Activated CD8-positive, alpha-beta memory T cell treated with anti-CD3 and anti-CD28 coated beads, Interleukin-2, amount 50 U/mL, for 48 hours (primary cell): ENCODE measurements at places on chromosomes 2 and 18.

DNA sequence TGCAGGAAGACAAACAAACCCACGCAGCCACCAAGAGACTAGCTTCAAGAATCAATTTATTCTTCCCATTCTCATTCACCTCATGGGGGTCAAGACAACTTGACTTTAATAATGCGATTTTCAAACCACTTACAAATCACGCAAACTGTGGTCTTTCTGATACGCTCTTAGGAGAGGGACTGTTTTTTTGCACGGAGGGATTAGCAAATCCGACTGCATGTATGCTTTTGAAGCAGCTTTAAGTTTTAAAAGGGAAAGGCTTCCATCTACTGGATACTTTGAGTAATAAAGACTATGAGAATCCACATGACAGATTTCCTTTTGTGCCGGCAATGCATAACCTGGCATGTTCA, 322.9 kb upstream of the KCNJ3 start:
- no peak for DNase-seq

GRCh38 chr18:64037812-64038414, 68.0 kb downstream of the SERPINB8 start:
- no peak for DNase-seq

- DNase-seq: no peak
Observed at GRCh38 chr2:236298924-236299475, 34.8 kb upstream of the ASB18 start.

DNA sequence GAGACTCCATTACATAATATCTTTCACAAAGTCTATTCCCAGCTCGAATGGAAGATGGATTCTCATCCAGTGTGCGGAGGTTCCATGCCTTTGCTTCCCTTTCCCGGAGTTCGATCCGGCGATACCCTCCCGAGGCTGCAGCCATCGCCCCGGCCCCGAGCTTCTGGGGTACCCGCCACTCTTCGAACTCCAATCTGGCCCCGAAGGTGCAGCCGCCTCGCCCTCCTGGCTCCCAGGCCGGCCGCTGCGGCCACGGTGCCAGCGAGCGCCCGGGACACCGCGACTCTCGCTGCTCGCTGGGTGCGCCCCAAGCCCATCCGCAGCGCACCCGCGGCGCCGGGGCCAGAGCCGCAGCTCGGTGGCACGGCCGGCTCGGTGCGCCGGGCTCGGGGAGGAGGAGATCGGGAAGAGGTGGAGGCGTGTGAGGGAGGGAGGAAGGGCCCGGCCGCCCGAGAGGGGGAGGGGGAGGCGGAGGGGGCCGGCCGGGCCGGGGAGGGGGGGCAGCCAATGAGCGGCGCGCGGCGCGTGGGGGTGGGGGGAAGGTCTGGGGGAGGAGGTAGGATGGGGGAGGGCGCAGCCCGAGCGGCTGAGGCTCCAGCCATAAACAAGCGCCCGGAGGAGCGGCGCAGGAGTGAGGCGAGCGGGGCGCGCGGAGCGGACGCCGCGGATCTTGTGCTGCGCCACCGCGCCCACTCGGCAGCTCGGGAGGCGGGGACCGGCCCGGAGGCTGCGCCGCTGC, at the start of gene CRIM1:
CRIM1 (plus strand) TSS at position 628 of the 739 bp plus-strand sequence. CDS start 515 bp downstream, outside the sequence.
- DNase-seq: peak; percentile 80

GRCh38 chr2:19409046-19409445, 50.6 kb upstream of the OSR1 start:
- DNase-seq: no peak

GRCh38 chr2:201978986-201979385, 54.7 kb upstream of the FZD7 start:
- no peak for DNase-seq

DNA sequence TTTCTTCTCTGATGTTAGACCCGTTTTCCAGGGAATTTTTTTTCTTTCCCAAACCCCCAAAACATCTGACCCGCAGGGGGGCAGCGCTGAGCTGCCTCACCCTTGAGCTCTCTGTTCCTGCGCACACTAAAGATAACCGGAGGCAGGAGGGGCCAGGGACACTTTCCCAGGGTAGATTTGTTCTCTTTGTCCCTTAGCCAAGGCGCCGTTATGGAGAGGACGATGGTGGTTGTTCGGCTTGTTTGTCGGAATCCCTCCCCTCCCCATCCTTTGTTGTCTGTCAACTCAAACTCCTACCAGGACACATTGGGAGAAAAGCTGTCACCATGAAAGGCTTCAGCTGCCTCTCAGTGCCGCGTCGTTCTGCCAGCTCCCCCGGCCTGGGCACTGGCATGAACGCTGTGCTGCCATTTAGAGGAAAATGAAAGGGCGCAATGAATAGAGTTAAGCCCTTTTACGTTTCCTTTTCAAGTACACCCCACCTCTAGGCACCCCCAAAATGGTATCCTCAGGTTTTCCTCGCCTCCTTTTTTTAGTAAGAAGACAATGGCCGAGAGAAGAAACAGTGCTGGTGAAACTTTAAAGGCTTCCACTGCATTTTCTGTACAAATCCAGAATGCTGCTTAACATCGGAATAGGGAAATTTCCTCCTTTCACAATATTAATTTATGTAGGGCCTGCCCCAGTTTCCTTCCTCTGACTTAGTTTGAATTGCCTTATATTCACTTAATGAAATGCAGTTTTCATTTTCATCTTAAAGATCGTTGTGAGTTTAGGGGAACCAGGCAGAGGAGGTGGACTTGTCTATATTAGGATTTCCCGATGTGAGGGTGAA, 62.1 kb downstream of the RND3 start:
- DNase-seq: no peak

DNA sequence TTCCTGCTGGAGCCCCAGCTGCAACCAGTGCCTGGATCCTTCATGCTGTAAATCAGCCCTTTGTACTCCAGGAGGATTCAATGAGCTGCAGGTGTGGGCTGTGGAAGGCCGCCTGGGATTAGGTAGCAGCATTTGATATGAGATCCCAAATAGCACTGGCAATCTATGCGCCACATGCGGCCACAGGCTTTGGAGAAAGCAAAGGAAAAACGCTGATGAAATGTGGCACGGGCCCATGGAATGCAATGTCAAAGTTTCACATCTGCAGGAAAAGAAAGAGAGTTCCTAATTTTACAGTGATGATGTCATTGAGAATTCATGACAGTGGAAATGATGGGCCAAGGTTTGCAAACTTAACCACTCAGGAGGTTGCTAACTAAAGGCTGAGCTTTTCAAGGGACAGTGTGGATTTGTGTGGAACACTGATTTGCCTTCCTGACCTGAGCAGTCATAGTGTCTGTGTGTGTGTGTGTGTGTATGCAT, 216.4 kb upstream of the OSR1 start:
- DNase-seq: no peak

DNA sequence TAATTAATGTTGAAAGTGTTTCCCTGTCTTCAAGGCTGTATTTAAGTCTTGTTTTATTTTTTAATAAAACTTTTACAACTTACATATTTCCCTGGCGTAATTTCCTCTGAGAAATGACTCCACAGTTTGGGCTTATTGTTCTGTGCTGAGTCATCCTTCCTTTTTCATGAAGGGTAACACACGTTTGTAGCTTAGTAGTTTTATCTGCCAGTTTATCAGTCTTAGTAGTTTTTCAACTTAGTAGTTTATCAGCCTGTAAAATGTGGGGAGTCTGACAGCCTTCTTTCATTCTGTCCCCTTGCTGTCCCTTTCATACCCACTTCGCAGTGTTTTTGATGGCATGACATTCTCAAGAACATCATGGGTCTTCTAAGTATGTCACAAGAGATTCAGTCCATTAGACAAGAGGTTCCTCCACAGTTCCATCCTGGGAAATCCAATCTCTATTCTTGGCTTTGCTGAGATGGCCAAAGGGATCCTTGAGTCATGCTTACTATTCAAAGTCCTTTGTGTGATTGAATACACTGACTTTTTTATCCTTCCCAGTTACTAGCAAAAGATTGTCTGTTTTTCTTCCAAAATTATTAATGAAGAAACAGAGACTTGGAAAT, 60.0 kb upstream of the SGPP2 start:
- no peak for DNase-seq

DNA sequence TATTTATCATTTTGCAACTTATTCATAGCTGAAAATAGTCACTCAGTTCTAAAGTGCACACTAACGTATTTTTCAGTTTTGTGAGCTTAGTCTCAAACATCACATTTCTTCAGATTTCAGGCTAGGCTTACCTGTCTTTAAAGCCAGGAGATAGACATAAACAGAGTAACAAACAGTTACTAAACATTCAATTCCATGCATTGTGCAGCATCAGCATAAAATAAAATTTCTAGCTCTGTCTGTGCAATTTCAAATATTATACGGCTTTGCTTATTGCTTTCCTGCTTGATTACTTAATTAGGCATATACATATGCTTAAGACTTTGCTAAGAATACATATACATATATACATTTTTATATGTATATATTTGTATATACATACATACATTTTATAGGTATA, 637.0 kb downstream of the NR4A2 start:
- DNase-seq: no peak

GRCh38 chr2:66435549-66435875, 587 bp downstream of the MEIS1 start:
- no peak for DNase-seq

- no peak for DNase-seq
Observed at GRCh38 chr2:166410828-166411472, 35.2 kb upstream of the SCN9A start.

DNA sequence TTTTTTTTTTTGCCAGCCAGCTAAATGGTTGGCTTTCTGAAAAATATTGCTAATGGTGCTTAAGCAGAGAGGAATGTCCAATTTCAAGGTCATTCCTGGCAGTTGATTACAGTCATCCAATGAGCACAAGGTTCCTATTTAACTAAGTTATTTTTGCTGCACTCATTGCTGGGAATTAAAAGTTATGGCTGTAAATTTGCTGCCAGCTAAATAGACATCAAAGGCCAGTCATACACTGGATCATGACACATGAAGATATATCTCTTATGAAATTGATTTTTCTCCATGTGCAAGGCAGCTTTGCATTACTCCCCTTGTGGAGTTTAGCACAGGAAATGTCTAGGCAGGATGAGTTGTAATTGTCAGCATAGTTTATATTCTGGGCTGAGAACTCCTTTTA, 1898.4 kb upstream of the CELF4 start:
- no peak for DNase-seq

GRCh38 chr2:170713543-170714380, 1.4 kb upstream of the SP5 start:
- DNase-seq: peak; percentile 57

- DNase-seq: no peak
Observed at GRCh38 chr2:12167525-12168317, 421.3 kb downstream of the LPIN1 start.

- peak; percentile 78 for DNase-seq
Observed at GRCh38 chr2:86442642-86443005, 1.5 kb downstream of the KDM3A start.

DNA sequence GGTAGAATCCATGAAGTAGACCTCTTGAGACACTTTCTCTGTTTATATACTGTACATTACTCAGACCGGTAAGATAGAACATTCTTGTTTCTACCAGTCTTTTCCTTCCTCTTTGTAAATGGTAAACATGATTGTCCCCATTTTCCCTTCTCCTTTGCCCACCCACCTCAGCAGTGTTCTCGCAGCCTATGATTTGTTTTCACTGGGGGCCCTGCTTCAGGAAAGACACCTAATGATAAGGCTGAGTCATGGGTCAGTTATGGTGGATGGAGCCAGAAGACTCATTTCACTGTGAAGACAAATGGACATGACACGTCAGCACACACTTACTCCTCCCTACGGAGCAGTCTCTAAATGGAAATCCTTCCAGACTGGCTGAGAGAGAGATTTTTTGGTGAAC, 23.7 kb downstream of the CENPO start:
- DNase-seq: peak; percentile 23

DNA sequence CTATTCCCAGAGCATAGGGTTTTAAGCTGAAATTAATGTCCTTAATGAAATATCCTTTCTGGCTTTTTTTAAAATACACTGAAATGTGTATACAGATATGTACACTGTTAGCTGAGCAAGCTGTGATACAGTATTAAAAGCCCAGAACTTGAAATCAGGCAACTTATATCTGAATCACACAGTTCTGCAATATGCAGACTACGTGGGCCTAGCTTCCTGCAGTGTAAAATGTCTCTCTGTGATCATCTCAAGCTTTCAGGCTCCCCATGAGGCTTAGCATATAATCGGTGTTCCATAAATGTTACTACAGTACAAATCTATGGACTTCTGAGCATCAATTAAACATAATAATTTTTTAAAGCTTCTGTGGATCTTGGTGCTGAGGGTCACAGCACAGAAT, 8.2 kb downstream of the FBXO15 start:
- DNase-seq: no peak

DNA sequence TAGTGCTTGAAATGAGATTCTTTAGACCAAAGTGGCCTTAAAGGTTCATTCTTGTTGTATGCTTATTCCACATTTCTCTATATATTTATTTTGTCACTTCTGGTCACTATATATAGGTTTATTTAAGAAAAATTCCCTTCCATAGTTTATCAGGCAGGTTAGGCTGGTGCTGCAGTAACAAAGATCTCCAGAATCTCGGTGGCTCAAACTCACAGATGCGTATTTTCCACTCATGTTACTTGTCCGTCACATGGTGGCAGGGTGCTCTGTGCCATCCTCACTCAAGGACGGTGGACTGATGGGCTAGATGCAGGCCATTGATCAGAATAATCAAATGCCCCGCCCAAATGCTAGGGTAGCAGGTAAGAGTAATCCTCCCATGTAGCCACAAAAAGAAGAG, 19.8 kb downstream of the SPTBN1 start:
- no peak for DNase-seq

- DNase-seq: no peak
Observed at GRCh38 chr2:149651229-149651628, 63.7 kb upstream of the MMADHC start.

DNA sequence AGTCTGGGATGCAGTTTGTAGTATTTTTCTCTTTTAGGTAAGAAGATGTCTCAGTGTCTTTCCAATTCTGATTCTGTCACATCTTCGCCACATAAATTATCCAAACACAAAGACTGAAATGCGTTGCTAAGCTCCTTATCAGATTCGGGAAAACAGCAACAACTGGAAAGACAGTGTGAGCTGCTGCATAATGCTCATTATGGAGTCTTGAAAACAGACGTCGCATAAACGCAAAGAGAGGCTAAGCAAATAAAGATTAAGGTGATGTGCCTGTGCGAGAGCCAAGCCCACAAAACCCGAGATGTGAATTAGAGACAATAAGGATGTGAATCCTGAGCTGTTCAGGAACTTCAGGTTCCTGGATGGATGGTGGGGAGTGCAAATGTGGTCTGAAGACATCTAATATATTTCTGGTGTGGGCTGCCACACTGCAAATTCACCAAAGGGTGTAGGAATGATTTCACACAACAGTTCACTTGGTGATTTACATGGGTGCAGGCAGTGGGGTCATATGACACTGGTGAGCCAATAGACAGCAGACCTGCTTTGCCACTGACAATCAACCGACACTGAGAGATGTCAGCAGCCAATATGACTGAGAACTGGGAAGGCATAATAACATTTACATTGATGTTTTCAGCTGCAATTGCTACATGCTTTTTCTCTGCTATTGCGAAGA, 195.8 kb downstream of the MTX2 start:
- no peak for DNase-seq

GRCh38 chr2:176793792-176794191, 418.8 kb upstream of the HNRNPA3 start:
- DNase-seq: no peak

- DNase-seq: peak; percentile 53
Observed at GRCh38 chr18:62844850-62845643, 129.7 kb downstream of the PHLPP1 start.
